Fibroblast of skin of scalp (primary cell): ENCODE measurements at places on chromosomes 11 and 22.
A peak's percentile ranks its signal among the peaks of the same experiment; 100 is the strongest.

DNA sequence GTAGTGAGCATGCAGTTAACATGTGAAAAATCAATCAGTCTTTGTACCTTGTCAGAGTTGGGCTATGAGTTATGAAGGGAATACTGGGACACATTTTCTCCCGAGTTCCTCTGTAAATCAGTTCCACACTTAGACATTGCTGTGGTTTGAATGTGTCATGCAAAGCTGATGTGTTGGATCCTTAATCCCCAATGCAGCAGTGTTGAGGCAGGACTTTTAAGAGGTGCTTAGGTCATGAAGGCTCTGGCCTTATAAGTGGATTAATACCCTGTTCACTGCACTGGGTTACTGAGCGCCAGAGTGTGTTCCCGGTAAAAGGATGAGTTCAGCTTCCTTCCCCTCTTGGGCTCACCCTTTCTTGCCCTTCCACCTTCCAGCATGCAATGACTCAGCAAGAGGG is 742.1 kb upstream of the TENM4 start:
- peak; percentile 11 for DNase-seq

GRCh38 chr11:87144252-87144651 is 106.5 kb downstream of the TMEM135 start:
- no peak for DNase-seq

DNA sequence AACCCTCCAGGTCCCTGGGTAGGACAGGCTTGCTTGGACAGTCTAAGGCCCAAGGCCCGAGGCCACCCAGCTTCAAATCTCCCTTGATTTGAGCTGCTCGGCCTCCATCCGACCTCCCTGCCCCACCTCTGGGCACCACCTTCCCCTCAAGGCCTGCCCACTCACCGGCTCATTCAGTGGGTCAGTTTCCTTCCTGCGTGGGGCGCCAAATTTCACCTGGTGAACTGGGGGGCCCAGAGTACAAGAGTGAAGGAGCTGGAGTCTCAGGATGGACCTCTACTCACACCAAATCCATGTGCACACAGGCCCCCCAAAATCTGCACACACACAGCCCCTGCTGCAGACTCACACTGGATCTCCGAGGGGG is 3.8 kb downstream of the MAP4K2 start:
- no peak for DNase-seq

DNA sequence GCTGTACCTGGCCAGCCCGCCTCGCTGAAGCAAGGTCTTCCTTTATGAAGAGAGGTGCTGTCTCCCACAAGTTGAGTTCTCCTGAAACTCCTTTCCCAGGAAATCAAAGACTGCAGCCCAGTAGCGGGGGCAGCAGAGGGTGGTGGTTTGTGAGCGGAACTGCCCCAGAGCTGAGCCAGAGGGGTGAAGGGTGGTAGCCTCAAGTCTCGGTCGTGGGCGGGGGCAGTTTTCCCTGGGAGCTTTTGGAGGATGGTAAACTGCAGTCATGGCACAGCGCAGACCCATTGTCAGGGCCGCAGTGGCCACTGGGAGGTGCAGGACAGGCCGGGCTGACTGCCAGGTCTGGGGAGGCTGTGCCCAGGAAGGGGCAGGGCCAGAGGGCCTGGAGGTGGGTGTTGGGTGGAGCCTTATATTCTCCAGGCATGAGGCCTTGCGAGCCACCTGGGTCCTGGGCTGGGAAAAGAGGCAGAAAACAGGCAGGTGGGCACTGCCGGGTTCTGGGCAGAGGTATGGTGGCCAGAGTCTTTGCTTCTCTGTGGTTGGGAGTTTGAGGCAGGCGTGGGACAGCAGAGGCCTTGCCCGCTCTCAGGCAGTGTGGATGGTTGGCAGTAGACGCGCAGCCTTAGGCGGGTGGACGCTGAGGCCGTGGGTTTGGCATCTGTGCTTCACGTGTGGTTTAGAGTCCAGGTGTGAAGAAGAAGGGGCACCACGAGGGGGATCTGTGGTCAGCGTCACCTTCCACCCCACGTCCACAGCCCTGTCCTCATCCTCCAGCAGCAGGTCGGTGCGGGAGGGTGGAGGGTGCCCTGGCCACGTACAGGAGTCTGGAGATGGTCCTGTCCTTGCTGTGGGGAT is 1176.4 kb downstream of the BRD1 start:
- DNase-seq, result no peak

DNA sequence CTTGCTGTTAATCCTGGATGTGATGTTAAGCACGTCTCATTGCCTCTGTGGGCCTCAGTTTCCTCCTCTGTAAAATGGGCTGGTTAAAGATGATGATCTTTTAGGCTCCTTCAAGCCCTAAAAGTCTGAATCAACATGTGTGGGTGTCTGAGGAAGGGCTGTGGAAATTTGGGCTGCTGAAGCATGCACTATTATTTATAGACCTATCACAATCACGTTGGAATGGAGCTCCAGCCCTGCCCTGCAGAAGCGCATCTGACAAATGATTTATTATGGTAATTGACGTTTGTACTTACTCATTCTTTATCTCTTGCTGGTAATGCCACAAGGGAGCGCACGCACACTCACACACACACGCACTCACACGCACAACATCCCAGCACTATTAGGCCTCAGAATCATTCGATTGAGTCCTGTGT is 20.4 kb downstream of the P2RX3 start:
- DNase-seq, result no peak

GRCh38 chr22:27918341-27919221 is 475 bp downstream of the PITPNB start:
- peak; percentile 61 for DNase-seq

GRCh38 chr11:35610631-35611030 is 7.6 kb upstream of the FJX1 start:
- DNase-seq, result no peak
